Stimulated activated CD8-positive, alpha-beta memory T cell treated with anti-CD3 and anti-CD28 coated beads, Interleukin-4, amount 100 ng/mL, for 48 hours (primary cell): ENCODE measurements at places on chromosomes 6 and 20.

DNA sequence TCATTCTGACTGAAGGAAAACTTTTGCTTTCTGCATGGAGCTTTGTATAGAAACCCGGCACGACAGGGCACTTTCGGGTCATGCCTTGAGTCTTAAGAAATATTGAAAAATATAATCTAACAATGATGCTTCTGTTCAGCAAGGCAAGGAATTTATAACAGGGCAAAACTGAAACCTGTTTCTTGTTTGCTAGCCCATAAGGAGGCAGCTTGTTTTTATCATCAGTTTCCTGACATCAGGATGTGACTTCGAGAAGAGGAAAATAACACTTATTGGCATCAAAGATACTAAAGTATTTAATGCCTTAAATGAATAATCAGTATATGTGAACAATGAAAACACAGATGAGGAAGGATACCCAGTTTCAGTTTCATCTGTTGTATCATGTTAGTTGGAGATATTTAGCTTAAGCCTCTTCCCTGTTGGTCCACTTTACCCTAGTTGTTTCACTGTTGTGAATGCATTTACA lies 146.5 kb downstream of the CDKAL1 start:
- DNase-seq, result no peak

- no peak for DNase-seq
These were observed 7.8 kb upstream of the NR2E1 start for GRCh38 chr6:108157981-108158525.

GRCh38 chr20:35006531-35006971 lies 50.9 kb downstream of the MYH7B start:
- no peak for DNase-seq

- DNase-seq, result no peak
These were observed 31.5 kb downstream of the PACSIN1 start for GRCh38 chr6:34497411-34497810.

GRCh38 chr20:51143652-51144051 lies 120.7 kb upstream of the KCNG1 start:
- no peak for DNase-seq

DNA sequence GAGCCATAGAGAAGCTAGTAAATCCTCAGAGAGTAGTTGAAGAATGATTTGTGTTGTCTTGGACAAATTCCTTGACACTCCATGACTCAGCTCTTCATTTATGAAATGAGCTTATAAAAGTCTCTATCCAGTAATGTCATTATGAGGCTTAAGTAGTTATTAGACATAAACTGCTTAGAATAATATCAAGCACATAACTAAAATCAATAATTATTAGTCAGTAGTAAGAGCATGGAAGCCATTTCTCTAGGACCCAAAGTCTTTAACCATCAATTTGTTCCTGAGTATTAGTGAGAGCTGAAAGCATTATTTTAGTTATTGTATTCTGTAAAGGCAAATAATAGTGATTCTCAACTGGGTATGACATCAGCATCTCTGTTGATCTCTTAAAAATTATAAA lies 1140.2 kb downstream of the HACE1 start:
- no peak for DNase-seq

DNA sequence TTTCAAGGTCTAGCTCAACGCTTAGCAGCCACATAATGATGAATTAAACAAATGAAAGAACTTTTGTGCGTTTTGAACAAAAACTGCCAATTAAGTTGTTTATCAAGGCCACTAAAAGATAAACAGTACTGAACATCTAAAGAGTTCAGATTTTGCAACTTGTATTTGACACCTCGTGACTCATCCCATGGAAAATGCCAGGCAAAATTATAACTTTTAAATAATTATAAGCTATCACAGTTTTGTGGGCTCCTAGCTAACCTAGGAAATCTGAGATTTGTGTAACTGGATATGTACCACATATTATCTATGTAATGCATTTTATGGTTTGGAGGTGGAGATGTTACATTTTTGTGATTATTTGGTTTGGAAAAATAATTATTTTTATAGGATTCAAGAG lies 9.6 kb upstream of the BAG2 start:
- DNase-seq, result no peak

DNA sequence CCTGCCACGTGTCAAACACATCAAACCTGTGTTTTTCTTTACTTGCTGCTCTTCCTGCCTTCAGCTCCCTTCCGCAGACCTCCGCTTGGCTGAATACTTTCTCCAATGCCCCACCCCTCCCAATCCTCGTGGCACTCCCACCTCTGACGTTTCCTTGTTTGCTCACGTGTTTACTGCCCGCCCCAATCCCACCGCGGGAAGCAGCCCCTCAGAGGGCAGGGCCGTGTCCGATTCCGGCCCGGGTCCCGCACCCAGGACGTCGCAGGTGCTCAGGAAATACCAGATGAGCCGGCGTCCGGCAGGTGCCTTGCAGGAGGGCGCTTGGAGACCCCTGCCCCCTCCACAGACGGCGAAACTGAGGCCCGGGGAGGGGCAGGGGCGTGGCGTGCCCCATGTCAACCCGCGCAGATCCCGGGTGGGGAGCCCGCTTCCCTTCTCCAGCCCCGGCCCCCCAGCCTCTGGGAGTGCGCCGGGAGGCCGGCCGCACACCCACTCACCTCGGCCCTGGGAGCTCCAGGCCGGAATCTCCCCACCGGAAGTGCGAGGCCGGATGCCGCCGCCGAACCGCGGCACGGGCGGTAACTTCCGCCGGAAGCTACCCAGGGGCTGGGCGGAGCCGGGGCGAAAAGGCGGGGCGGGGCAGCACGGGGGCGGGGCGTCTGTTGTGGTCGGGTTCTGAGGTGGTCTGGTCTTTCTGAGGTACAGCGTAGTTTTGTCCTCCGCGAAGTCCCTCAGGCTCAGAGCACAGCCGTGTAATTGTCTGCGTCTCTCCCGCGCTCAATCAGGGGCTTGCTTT lies 42.3 kb downstream of the ELMO2 start:
- DNase-seq, result peak; percentile 91

- DNase-seq, result no peak
These were observed 142.6 kb upstream of the MCHR2 start for GRCh38 chr6:100136590-100136989.

- DNase-seq, result no peak
These were observed 199.0 kb downstream of the RNF144B start for GRCh38 chr6:18586133-18586532.

DNA sequence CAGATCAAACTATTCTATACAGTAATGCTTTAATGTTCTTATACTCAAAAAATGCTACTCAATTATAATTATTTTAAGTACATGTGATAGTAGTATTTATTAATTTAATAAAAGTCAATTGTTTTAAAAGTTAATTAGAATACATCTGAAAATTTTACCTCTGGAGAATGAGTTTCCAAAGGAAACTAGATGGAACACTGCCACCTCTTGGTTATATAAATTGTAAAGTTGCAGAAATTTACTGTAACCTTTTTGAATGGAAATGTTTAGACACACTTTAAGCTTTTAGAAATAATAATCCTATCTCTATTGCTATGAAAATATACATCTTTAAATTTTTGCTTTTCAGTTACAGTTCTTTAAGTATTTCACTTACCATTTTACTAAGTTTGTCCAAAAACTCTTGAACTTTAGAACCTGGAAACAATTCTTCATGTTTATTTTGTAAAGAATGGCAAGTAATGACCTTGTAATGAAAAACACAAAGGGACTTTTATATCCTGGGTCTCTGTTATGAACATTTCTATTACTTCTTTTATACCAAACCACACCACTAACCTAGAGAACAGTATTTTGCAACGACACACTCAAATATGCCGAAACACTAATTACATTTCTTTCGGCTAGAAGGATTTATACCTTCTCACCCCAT lies 10.9 kb upstream of the BMP5 start:
- DNase-seq, result no peak

- no peak for DNase-seq
These were observed 87.5 kb upstream of the TMEM170B start for GRCh38 chr6:11450037-11450436.

- DNase-seq, result no peak
These were observed 8.5 kb downstream of the CNPY3 start for GRCh38 chr6:42937548-42938427.

DNA sequence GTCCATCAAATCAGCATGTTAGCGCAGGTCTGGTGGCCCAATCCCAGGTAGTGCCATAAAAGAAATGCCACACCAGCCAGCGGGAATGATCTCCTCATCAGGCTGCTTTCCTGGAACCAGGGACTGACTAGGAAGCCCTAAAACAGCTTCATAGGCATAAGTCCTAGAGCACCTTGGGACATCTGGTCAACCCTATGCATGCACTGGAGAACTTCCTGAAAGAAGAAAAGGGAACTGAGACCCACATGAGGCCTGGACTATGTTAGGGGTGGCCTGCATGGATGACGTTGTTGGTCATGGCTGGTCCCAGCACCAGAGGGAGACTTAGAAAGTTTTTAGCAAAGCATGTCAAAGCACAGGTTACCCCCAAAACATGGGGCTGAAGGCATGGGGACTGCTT lies 7.6 kb upstream of the KCNK16 start:
- no peak for DNase-seq

DNA sequence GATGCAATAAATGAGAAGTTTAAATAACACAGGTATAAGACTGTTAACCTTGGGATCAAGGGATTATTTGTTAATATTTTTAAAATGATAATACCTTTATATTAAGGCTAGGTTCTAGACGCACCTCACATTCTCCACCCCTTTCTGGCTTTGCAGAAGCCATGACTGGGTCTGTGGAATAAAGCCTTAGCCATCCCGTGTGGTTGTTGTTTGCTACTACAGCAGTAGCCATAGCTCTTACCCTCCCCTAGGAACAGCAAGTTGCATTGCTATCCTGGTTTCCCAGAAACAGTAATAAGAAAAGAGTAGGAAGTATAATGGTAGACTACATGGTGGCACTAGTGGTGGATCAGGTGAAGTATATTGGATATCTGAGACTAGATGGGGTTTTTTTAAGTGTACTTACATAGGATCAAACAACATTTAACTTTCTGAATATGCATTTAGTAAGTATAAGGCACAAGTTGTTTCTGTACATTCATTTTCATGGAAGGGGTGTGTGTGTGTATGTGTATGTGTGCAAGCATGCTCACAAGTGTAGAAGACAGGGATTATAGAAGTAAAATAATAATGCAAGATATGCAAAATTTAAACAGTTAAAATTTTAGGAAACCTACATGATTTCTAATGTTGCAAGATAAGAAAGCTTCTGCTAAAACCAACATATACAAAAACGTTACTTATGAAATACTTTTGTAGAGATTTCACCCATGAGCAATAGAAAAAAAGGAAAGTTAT lies 384.2 kb downstream of the PRKN start:
- DNase-seq, result no peak
